Bone marrow (tissue), 2 donors: ENCODE measurements at places on chromosomes 4 and X.

- no peak for DNase-seq
Measured at GRCh38 chr4:165443276-165443675, 64.5 kb downstream of the CPE start.

- DNase-seq, result no peak
Measured at GRCh38 chr4:87521757-87522374, 7.3 kb downstream of the SPARCL1 start.

GRCh38 chr4:76579596-76580375 is 144.8 kb downstream of the SHROOM3 start:
- no peak for DNase-seq

DNA sequence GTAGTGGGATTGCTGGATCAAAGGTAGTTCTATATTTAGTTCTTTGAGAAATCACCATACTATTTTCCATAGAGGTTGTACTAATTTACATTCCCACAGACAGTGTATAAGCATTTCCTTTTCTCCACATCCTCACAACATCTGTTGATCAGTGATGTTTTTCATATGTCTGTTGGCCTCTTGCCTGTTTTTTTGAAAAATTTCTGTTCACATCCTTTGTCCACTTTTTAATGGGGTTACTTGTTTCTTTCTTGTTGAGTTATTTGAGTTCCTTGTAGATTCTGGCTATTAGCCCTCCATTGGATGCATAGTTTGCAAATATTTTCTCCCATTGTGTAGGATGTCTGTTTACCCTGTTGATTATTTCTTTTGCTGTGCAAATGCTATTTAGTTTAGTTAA is 72.6 kb downstream of the STOX2 start:
- no peak for DNase-seq

DNA sequence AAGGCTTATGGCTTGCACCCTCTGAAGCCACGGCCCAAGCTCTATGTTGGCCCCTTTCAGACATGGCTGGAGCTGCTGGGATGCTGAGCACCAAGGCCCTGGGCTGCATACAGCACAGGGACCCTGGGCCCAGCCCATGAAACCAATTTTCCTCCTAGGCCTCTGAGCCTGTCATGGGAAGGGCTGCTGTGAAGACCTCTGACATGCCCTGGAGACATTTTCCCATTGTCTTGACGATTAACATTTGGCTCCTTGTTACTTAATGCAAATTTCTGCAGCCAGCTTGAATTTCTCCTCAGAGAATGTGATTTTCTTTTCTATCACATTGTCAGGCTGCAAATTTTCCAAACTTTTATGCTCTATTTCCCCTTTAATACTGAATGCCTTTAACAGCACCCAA is 844.7 kb downstream of the PCDH18 start:
- DNase-seq, result no peak

DNA sequence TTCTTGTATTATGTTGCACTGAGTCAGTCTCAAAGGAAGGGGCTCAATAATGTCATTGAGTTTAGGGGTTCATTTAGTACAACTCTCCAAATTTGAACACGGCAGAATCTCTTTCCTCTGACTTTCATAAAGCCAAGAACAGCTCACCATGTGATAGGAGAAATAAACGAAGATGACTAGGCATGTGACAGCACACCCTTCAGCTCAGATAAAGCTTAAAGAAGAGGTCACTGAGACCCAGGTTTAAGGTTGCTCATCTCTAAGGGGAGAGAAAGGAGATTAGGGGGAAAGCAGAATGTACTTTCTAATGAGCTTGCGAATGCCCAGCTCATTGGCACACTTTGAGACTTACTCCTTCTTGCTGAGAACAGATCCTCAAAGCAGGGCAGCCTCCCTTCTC is 89.0 kb downstream of the PLAC1 start:
- DNase-seq, result no peak

- DNase-seq, result no peak
Measured at GRCh38 chrX:78708816-78709215, 38.7 kb upstream of the LPAR4 start.

DNA sequence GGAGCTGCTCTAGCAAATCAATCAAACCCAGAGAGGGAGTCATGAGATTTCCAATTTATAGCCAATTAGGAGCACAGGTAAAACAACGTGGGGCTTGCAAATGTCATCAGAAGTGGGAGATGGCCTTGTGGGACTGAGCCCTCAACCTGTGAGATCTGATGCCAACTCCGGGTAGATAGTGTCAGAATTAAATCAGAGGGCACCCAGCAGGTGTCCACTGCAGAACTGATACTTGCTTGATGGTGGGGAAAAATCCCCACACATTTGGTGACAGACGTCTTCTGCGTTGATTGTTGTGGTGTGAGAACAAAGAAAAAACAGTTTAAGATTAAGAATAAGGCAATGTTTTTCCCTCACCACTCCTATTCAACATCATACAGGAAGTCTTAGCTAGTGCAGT is 1402.8 kb downstream of the RAPGEF2 start:
- DNase-seq, result no peak

DNA sequence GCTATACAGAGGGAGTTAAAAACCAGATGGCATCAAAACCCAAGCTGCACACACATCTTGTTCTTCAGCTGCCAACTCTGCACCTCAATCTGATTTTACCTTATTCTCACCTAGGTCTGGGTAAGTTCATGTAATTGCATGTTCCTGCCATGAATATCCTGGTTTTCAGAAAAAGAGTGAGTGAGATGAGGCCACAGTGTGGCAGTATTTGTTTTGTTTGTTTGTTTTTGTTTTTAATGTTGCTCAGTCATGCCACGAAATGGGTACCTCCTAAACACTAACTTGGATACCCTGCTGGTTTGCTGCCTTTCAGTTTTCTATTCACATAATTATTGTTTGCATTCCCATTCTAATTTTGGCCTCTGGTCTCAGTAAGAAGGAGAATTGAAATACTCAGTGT is 22.5 kb downstream of the TMEM164 start:
- DNase-seq, result no peak

DNA sequence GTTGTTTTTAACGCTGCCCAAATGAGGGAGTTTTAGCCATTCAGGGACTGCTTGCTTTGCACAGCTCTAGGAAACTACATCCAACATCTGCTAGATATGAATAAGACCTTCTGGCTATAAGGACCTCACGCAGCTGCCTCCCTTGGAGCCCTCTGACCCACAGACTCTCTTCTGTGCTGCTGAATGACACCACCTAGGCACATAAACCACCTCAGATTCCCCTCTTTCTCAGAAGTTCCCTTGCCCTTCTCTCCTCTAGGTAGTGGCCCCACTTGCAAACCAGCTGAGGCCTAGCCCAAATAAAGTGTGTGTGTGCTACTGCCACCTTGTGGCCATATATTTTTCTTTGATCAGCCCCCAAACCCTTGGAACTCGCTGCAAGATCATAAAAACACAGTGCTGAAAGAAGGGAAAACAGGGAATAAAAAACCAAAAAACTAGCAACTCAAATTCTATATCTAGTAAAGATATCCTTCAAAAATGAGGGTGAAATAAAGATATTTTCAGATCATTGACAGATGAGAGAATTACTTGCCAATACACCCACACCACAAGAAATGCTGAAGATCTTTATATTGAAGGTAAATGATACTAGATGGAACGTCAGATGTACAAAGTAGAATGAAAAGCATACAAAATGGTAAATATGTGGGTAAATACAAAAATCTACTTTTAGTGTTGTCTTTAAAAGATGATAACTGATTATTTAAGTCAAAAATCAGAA is 265.9 kb downstream of the ADAMTS3 start:
- peak; percentile 16 for DNase-seq

- no peak for DNase-seq
Measured at GRCh38 chrX:46710425-46710824, 48.5 kb downstream of the SLC9A7 start.

- DNase-seq, result no peak
Measured at GRCh38 chrX:16946971-16947562, 609 bp downstream of the REPS2 start.

- DNase-seq, result peak; percentile 50
Measured at GRCh38 chr4:71184195-71184781, 154.5 kb upstream of the SLC4A4 start.

- no peak for DNase-seq
Measured at GRCh38 chrX:100379388-100379986, 30.6 kb downstream of the PCDH19 start.

- DNase-seq, result no peak
Measured at GRCh38 chrX:51035746-51036145, 125.2 kb downstream of the BMP15 start.

DNA sequence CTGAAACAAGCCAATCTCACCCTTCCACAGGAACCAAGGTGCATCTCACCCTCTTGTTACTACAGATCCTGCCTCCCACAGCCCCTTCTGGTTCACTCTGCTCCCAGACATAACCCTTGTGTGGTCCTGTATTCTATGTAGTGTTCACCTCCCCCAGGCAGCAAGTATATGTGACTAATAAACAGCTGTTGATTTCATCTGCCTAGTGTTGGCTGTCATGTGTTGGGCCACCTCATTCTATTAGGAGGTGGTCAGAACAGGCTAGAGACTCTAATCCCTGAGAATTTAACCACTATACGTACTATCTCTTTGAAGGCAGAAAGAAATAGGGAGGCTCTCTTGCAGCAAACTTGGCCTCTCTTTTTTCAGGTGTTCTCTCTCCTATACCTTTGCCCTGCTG is 134.3 kb upstream of the RPL34 start:
- DNase-seq, result no peak

DNA sequence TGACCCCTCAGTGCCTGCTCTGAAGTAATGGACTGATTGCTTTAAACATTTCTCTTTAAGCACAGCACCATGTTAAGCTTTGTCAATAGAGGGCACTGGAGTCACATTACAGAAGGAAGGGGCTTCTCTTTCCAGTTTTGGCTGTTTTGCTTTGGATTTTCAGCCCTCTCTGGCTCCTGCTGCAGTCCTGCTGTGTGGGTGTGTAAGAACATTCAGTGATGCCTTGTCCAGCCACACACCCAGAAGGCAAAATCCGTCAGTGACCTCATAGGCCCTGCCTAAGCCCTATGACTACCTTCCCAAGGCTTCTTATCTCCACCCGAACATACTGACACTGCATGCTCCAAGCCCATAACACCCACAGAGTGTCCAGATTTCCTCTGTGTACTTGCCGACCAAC is 215.3 kb upstream of the CTSO start:
- DNase-seq, result peak; percentile 63

- DNase-seq, result no peak
Measured at GRCh38 chr4:184898793-184899192, 73.0 kb upstream of the ACSL1 start.

- no peak for DNase-seq
Measured at GRCh38 chrX:55130481-55130880, 41.7 kb downstream of the PAGE2 start.

- DNase-seq, result no peak
Measured at GRCh38 chr4:102036619-102037376, 246.3 kb downstream of the BANK1 start.

GRCh38 chr4:146329050-146329716 is 114.8 kb downstream of the REELD1 start:
- no peak for DNase-seq

DNA sequence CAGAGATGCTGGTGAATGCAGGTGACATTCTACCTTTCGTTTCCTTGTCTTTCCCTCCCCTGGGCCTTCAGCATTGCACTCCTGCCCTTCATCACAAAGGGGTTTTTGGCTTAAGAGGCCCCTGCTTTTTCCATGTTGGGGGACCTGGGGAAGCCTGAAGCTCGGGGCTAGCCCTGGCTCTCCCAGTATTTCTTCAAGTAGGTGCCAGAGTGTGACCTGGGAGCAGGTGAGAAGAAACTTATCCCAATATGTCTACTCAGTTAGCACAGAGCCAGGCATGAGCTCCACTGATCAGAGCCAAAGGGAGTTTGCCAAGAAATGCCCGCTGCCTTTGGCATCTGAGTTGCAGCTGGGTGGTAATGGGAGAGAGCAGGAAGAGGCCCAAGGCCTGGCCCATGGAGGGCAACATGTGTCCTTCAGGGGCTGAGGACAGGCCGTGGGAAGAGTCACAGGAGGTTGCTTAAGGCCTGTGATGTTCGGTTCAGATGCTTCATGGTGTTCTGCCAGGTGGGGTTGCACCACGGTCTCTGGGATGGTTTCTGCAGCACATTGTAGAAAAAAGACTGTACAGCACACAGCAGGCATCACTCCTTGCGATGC is 7.6 kb downstream of the PRRG3 start:
- no peak for DNase-seq

GRCh38 chr4:97500423-97500822 is 642.9 kb downstream of the STPG2 start:
- DNase-seq, result no peak
